Omental fat pad (tissue), 4 donors: ENCODE measurements at places on chromosomes 2 and 18.

GRCh38 chr2:130870779-130871178 is 34.1 kb downstream of the ARHGEF4 start:
- DNase-seq = no peak

GRCh38 chr2:128639693-128640092 is 321.0 kb upstream of the HS6ST1 start:
- DNase-seq = no peak

DNA sequence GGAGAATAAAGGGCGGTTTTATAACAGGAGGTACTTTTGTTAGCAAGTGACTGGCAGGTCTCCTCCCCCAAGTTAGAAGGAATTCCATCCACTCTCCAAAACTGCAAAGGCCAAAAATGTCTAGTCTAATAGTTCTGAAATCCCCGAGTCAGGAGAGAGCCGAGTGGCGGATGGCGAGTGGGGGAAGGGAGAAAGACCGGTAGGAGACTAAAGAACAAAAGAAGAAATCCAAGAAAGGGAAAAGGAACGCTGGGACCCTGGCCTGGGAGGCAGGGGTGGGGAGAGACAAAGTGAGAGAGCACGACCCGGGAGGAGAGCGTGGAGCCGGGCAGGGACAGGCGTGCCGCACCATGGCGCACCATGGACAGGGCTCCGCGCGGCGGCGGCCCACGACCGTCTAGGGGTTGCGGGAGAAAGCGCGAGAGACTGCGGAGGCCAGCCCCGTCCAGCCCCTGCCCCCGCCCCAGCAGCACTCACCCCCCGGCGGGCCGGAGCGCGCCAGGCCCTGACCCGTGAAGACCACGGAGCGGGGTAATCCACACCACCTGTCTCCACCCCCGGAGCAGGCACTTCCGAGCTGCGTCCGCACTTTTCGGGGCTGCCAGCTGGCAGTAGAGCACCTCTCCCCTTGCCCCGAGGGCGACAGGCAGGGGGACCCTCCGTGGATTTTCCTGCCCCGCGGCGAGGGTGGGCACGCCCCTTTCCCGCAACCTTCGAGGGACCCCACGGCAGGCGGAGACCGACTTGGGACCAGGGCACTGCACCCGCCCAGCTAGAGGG is 1.6 kb downstream of the CDH2 start:
- DNase-seq = no peak

DNA sequence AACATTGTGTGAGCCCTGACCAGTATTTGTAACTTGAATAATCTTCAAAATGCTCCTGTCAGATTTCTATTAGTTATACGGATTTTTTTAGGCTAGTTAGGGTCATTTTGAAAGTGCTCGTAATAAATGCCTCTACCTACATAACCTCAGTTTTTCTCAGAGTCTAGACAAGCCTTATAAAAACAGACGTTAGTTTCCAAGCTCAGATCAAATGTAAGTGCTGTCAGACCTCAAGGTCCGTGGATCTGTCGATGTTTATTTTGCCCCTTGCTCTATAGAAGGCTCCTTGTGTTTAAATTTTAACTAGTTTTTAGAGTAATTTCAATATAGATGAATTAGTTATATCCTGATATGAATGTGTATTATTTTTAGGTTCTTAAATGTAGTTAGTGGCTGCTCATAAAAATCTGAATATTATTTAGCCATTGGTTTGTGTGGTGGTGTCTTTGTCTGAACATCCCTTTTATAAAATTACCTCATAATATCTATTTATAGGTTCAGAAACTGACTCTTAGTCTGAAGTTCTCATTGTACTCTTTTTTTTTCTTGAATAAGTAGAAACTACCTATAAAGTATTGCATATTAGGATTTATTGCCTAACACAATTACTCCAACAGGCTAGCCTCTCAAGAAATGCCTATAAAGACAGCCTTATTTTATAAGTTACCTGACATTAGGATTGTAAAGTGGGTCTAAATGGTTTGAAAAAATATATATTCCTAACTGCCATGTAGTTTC is 71.1 kb downstream of the MTA3 start:
- DNase-seq = no peak

DNA sequence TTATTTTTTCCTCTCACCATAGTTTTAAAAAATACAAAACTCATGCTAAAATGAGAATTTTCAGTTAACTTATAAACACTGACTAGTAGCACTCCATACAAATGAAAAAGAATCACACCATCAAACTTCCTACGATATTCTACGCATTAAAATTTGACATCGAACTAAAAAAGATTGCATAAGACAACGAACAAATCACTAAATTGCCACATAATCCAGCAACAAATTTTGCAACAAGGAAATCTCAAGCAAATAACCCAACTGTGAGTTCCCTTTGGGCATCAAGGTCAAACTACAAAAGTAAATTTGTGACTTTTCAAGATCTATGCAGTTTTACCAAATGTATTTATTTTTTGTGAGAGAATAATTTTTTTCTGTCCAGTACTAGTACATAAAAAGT is 1.5 kb downstream of the MAP3K2 start:
- no peak for DNase-seq

- no peak for DNase-seq
These were observed 117.3 kb downstream of the FEZ2 start for GRCh38 chr2:36480636-36481035.

DNA sequence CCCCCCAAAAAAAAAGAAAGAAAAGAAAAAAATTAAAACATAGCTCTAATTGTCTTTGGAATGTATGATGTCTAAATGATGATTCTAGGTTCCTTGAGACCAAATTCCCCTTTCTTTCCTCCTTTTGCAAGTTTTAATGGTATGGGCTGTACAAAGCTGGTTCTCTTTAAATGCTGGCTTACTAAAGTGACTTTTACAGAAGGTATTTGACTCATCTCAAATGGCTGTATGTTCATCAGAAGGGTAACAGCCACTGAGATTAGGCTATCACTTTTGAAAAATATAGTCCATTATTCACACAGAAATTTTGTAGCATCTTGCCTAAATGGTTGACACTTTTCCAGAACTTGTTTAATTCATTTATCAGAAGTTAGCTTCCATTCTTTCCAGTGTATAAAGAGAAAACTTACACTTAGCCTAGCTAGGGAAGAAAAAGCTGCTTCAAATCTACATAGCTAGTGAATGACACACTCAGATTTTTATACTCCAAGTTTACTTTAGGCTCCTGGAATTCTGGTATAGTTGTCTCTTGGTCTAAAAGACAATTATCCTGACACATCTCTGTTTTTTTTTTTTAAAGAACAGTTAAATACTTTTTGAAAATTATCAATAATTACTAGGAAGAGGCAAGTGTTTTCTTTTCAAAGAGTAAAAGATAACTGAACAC is 622.6 kb downstream of the LRP1B start:
- DNase-seq = no peak

DNA sequence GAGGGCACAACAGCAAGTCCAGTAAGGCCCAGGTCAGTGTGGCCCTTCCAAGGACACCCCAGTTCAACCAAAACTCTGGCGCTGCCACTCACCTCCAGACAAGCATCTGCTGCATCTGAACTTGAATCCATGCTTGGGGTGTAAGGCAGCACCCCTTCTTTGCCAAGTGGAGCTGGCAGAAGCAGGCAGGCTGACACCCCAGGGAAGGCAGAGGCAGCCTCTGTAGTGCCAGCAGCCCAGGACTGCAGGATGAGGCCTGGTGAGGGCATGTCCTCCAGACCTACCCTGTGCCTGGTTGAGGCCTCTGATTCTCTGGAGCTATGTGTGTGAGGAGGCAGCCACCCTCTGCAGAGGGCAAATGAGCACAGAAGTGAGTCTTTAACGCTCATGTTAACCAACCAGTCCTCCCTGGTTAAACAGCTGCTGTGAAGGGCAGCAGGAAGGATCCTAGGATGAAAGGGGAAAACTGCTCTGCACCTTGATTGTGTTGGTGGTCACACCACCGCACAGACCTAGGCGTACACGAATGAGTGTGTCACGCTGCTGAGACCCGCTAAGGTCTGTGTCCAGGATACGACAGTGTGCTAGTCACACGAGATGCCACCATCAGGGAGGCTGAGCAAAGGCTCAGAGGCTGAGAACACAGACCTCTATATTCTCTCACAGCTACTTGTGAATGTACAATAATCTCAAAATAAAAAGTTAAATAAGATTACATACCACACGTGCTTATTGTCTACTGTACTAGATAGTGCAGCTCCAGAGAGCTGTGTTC is 2.2 kb downstream of the PARD6G start:
- no peak for DNase-seq

- DNase-seq = no peak
These were observed 33.2 kb downstream of the LAMA1 start for GRCh38 chr18:7084080-7085065.

DNA sequence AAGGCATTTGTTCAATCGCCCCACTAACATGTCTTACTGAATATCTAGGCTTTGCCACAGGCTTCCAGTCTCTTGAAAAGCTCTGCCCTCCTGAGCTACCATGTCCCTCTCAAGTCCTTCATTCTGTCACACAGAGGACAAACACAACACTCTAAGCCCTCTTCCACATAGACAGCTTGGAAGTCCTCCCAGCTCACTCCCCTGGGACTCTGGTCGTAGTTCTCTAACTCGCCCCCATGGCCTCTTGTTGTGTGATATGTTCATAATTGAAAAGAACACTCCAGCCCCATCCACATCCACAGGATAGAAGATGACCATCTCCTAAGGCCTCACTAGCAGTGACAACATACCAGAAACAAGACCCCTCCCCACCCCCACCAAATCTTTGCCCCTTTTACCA is 37.9 kb downstream of the BUB1 start:
- DNase-seq = no peak
